ENCODE measurements at places on chromosomes 16 and 17.
A peak's percentile ranks its signal among the peaks of the same experiment; 100 is the strongest.

GRCh38 chr17:53462393-53462811, 360.3 kb upstream of the KIF2B start:
- DNase-seq: no peak

DNA sequence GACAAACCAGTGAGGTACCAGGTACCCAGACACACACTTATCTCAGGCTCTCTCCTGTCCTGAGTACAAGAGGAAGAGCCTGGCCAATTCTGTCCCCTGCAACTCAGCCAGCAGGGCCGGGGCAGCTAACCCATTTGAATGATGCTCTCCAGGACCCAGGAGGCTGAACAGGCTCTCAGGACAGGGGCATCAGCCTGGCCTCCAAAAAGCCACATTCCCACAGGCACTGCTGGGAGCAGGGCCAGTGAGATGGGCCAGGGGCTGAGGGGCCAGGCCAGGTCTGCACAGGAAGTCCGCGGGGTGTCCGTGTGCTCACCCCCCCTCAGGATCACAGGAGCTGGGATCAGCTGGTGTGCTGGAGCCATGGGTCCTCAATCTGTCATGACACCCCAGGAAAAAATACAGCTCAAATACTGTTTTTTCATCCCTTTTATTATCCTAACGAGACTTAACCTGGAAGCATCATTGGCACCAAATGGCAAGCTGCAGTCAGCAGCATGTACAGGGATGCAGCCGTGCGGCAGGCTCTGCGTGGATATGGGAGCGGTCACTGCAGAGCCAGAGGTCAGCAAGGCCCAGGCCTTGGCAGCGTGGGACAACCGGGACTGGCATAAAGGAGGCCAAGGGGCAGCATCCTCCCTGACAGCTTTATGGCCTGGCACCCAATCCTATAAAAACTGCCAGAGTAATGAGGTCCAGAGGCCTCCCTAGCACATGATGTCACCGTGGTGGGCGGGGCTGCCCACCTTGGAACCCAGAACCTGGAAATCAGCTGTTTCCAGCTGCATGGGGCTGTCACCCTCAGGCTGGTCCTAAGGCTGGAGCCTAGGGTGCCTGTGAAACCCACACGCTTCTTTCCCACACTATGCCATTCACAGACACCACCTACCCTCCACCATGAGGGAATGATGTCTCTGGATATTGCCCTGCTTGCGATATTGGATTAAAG, 276.7 kb downstream of the C16orf95 start:
- no peak for DNase-seq

DNA sequence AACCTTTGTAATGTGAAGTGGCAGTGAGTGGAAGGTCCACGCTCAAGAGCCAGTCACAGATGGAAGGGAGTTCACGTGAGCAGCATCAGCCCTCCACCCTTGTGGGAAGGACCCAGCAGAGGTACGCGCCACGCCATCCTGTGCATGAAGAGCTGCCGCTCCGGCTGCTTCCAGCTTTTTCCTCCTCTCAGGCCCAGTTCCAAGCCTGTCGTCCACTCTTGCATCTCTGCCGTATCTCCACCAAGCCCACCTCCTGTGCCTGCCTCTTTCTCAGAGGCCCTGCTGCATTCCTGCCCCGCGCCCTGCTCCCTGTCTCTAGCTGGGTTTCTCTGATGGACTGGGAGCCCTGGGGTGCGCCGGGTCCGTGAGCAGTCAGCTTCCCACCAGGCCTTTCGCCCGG, 10.2 kb downstream of the ZC3H18 start:
- DNase-seq: no peak

DNA sequence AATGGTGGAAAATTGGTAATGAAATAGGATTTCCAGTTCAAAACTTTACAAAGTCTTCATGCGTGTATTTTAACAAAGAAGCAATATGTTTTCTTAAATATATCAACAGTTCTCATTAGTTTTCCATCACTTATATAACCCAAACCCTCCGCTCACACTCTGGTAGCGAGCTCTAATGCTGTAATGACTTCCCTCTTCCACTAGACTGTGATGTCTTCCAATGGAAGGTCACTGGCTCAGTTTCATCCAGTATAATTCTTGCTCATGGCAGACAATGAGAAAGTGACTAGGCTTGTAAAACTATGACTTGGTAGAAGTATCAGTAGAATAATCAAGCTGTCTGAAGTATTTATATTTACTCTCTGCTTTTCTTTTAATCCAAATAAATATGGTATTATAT, 32.8 kb downstream of the NETO2 start:
- peak; percentile 21 for DNase-seq

DNA sequence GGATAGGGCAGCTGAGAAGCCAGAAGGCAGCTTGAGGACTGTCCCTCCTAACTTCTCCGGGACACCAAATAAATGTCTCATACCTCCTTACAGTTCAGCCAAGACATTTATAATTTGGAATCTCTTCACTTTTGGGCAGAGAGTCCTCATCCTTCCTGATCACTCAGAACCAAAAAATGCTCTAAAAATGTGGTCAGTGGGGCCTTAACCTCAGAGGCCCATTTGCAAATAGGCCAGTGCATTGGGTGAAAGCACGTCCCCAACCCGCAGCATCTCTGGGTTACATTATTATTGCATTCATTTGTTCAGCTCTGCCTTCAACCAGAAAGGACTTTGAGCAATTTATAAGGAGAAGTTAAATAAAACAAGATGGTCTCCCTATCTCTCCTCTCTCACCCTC, 112.4 kb upstream of the IRX3 start:
- DNase-seq: no peak

DNA sequence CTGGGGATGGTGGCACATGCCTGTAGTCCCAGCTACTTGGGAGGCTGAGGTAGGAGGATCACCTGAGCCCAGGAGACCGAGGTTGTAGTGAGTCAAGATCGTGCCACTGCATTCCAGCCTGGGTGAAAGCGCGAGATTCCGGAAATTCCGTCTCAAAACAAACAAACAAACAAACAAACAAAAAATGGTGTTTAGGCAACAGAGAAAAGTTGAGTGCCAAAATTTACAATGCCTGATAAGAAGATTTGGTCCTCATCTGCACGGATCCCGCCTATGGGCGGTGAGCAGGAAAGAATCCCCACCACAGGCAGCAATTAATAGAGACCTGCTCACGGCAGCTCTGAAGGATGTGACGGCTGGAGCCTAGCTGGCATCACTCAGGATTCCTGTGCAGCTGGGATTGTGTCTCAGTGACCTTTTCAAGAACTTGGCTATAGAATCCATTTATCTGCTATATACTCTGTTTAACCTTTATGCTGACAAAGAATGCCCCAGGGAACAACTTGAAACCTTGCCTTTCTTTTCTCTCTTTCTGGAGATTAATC, 14.0 kb upstream of the TEX2 start:
- DNase-seq: no peak

- DNase-seq: peak; percentile 33
These were observed 1.2 kb upstream of the MIF4GD start for GRCh38 chr17:75271955-75272847.

DNA sequence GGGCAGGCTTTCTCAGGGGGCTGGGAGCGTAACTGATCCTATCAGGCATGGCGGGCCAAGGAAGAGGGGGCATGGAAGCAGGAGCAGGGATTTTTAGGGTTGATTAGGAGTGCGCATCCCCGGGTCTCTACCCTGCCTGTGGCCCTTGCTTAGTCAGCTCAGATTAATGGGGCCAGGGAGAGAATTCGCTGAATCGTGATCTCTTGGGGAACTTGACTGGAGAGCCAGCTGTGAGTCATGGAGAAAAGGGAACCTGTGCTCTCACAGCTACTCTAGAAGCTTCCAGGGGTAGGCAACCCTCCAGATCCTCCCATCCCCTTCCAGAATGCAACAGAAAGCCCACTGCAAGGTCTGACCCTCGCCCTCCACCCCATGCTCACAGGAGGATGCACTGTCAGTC, 3.6 kb downstream of the FOXN1 start:
- no peak for DNase-seq

- no peak for DNase-seq
These were observed 18.0 kb downstream of the C17orf67 start for GRCh38 chr17:56815711-56816110.

DNA sequence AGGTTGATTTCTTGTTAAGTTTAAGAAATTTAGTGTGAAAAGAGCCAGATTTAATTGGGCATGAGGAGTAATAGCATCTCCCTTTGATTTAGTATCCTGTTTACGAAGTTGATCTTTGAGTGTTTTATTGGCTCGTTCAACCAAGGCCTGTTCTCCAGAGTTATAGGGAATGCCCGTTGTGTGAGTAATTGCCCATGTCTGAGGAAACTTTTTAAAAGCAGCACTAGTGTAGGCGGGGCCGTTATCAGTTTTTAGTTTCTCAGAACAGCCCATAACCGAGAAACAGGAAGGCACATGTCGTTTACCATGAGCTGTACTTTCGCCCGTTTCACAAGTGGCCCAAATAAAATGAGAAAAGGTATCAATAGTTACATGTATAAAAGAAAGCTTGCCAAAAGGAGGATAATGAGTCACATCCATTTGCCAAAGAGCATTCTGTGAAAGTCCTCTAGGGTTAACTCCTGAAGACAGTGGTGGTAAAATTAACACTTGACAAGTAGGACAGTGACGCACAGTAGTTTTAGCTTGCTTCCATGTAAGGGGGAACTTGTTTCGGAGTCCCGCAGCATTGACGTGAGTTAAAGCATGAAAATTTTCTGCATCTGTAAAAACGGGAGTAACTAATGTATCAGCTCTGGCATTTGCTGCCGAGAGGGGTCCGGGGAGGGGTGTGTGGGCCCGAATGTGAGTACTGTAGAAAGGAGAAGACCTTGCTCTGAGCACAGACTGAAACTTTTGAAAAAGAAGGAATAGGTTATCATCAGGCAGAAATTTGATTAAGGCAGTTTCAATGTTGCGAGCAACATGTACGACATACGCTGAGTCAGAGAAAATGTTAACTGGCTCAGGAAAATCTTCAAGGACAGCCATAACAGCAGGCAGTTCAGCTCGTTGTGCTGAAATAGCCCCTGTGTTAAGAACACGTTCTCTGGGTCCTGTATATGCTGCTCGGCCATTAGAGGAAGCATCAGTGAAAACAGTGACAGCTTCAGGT, 18.5 kb upstream of the KCTD5 start:
- DNase-seq: no peak

DNA sequence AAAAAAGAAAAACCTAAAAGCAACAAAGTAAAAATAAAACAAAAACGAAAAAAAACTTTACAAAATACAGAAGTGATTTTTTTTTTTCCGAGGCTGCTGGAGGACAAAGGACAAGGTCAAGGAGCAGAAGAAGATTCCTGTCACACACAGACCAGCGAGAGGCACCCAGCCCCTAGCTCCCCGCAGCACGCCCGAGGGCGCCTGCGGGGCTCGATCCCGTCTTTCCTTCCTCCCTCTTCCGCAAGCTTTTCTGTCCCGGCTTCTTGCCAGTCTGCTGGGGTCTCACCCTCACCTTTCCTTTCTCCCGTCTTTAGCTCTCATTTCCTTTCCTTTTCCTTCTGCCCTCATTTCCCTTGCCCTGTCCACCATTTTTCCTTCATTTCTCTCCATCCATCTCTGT, 66.1 kb upstream of the DNAH17 start:
- no peak for DNase-seq

GRCh38 chr16:78705694-78706093, 606.2 kb downstream of the WWOX start:
- peak; percentile 74 for DNase-seq

GRCh38 chr17:41561554-41561953, 10.3 kb downstream of the KRT9 start:
- no peak for DNase-seq

GRCh38 chr17:40089077-40089895, 11.1 kb downstream of the NR1D1 start:
- DNase-seq: no peak

- no peak for DNase-seq
These were observed 348.7 kb upstream of the TNRC6C start for GRCh38 chr17:77609553-77610517.

DNA sequence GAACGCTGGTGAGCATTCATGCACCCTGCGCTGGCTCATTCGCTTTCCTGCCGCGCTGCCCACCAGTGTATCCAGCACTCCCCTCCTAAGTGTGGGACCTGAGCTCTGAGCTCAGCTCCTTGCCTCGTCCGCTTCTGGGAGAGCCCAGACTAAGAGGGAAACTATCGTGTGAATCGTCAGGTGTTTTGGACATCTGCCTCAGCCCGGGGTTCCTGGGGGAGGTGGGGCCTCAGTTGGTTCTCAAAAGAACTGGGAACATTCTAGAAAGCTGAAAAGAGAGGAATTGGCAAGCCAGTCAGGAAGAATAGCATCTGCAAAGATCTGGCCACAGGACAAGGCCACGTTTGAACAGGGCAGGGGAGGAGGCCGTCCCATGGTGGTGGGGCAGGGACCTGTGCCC, 205.4 kb upstream of the CIBAR2 start:
- DNase-seq: no peak

- DNase-seq: no peak
These were observed 4.7 kb downstream of the PRAC1 start for GRCh38 chr17:48717367-48718226.

- no peak for DNase-seq
These were observed 57.7 kb downstream of the SRL start for GRCh38 chr16:4184038-4184702.

GRCh38 chr16:86245351-86245750, 265.0 kb upstream of the FOXF1 start:
- DNase-seq: no peak

DNA sequence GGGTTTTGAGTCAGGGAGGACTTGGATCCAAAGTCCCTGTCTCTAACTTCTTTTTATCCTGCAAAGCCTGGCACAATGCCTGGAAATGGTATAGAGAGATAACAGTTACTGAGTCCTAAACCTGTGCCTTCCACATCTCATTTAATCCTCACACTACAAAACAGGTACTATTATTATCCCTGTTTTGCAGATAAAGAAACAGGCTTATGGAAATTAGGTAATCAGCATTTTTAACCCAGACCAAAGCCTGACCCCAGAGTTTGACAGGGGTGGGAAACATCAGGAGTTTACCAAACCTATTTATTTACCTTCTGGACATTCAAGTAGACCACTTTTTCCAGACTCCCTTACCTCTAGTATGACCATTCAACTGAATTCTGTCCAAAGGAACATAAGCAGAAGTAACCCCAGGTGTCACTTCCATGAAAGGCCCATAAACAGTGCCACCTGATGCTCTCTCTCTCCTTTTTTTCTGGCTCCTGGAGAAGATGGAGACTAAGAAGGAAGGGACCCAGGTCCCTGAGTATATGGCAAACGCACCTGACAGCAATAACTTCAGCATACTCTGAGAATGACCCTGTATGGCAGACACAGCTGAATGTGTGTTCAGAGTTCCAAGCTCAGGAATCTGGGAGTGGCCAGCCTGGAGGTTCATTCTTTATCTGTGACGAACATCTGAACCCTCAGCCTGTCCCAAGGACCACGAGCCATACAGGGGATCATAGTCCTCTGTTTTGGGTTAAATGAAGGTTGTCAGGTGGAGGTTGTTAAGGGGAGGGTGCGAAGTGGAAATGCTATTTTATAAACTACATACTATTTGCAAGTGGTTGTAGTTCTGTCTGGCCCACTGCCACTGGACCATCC, 62.7 kb downstream of the HLF start:
- DNase-seq: no peak

DNA sequence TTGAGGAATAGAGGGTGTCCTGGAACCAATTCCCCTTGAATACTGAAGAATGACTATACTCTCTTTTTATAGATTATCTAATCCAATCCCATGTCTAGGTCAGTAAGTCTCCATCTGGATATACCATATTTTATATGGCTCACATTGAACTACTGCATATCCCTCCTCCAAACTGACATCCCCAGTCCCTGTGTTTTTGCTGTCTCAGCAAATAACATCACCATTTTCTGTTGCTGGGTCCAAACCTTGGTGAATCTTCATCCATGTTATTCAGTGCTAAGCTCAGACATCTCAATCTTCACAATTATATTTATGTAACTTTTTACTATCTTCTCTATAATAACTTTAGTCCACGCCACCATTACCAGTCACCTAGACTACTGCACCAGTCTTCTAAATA, 269.6 kb upstream of the CNTNAP4 start:
- DNase-seq: no peak

- no peak for DNase-seq
These were observed 9.3 kb upstream of the SKAP1 start for GRCh38 chr17:48439110-48439850.

All from A549 (cell line).